ENCODE measurements at places on chromosomes 5 and 9. TPM values are rescaled to one million over a fixed set of nuclear protein-coding genes. Genes with fewer than 3 reads are reported as not detected.

DNA sequence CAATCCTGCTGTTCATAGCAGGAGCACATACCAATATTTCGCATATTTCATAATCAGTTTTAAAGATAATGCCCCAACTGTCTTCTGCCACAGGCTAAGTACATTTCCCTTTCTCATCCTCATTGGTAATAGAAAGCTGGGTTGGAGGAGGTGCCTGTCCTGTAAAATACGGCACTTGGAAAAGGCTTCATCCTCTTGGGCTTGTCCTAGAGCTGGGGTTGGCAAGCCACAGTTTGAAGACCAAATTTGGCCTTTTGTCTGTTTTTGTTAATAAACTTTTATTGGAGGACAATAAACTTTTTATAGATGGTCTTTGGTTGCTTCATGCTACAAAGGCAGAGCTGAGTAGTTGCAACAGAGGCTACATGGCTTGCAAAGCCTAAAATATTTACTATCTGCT, 997.8 kb upstream of the CDH18 start:
- no peaks in the 10 kb centered on the region for H3K4me1 ChIP-seq
- H3K4me3 ChIP-seq, result no peak overlapping the region
- DNase-seq, result no peak
- no peaks in the 10 kb centered on the region for H3K36me3 ChIP-seq
- no peak overlapping the region for H3K27ac ChIP-seq

GRCh38 chr5:63029891-63030290, 451.3 kb downstream of the LRRC70 start:
- no peaks in the 10 kb centered on the region for H3K4me1 ChIP-seq
- H3K36me3 ChIP-seq, result no peaks in the 10 kb centered on the region
- DNase-seq, result no peak
- H3K4me3 ChIP-seq, result no peak overlapping the region

DNA sequence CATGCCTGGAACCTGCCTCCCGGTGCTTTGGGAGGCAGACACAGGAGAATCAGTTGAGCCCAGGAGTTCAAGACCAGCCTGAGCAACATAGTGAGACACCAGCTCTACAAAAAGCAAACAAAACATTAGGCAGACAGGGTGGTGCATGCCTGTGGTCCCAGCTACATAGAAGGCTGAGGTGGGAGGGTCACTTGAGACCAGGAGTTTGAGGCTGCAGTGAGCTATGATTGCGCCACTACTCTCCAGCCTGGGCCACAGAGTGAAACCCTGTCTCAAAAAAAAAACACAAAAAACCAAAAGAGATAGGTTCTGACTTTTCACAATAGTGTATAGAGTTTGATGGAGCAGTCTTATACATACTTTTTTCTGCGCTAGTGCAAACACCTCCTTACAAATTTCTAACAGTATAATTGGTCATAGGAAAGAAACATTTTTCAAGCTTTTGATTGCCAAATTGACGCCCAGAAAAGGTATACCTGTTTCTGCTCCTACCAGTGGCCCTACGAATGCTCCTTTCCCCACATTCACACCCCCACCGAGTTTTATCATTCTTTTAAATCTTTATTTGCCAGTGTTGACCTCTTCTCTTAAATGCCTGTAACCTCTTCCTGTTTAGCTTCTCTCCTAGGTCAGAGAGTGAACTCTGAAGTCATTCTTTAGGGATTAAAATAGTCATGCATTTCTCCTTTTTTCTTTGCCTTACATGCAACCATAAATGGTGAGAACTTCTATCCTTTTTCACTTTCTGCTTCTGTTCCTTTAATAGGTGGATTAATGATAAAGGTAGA, 7.5 kb downstream of the DOCK8 start:
- H3K4me1 ChIP-seq, result no peaks in the 10 kb centered on the region
- no peak for DNase-seq
- H3K4me3 ChIP-seq, result no peak overlapping the region

ADGRV1 gene
- 1.4 TPM for total RNA-seq

GRCh38 chr5:97208184-97208713, 25.2 kb upstream of the RIOK2 start:
- H3K4me3 ChIP-seq, result no peak overlapping the region
- no peaks in the 10 kb centered on the region for H3K27me3 ChIP-seq
- H3K36me3 ChIP-seq, result no peaks in the 10 kb centered on the region
- no peak overlapping the region for H3K27ac ChIP-seq
- no peak for DNase-seq
- no peaks in the 10 kb centered on the region for H3K4me1 ChIP-seq

- H3K27me3 ChIP-seq, result no peaks in the 10 kb centered on the region
- no peak overlapping the region for H3K27ac ChIP-seq
- H3K4me1 ChIP-seq, result no peaks in the 10 kb centered on the region
- no peak for DNase-seq
- H3K4me3 ChIP-seq, result no peak overlapping the region
Measured at GRCh38 chr5:157204765-157205164, 24.1 kb downstream of the ITK start.

SH2D3C gene
- 11.5 TPM for total RNA-seq

DNA sequence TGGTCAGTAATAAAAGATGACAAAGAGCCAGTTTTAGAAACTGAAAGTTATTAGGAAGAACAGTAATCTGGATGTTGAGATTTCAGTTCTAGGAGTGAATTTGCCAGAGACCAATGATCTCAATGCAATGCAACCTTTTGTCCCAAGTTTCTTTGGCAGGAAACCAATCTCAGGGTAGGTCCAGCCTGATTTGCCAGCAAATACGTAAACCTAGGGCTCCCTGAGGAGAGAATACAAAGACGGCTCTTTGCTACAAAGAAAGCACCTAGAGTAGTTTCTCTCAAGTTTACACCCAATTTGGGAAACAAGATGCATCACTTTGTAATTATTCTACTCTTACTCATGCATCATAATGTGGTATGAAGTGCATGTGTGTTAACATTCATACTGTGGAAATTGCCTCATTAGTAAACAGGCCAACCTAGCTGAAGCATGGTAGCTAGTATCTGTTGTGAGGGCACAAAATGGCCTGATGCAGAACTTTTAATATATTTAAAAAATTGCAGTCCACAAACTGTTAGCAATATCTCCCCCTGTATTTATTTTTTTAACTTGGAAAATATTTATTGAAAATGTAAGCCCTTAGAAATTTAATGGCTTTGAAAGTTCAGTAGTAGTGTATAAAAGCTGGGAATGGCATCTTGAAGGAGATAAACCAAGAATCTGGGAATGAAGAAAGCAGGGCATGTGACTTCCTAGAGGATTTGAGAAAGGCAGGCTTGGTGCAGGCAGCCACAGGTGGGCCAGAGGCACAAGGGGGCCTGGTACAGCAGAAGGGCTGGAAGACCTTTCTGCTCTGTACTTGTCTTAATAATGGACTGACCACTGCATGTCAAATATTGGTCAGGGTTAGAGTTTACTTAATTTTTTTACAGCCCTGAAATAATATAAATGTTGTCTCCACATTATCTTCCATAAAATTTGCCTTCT, 59.5 kb downstream of the MAST4 start:
- H3K4me1 ChIP-seq, result peaks cover 11% of the 10 kb centered on the region
- no peak overlapping the region for H3K27ac ChIP-seq
- no peak for DNase-seq
- H3K27me3 ChIP-seq, result no peaks in the 10 kb centered on the region
- no peak overlapping the region for H3K4me3 ChIP-seq

GRCh38 chr5:94849324-94849723, 230.9 kb downstream of the SLF1 start:
- H3K4me3 ChIP-seq, result no peak overlapping the region
- H3K27ac ChIP-seq, result no peak overlapping the region
- H3K27me3 ChIP-seq, result no peaks in the 10 kb centered on the region
- H3K36me3 ChIP-seq, result no peaks in the 10 kb centered on the region

DNA sequence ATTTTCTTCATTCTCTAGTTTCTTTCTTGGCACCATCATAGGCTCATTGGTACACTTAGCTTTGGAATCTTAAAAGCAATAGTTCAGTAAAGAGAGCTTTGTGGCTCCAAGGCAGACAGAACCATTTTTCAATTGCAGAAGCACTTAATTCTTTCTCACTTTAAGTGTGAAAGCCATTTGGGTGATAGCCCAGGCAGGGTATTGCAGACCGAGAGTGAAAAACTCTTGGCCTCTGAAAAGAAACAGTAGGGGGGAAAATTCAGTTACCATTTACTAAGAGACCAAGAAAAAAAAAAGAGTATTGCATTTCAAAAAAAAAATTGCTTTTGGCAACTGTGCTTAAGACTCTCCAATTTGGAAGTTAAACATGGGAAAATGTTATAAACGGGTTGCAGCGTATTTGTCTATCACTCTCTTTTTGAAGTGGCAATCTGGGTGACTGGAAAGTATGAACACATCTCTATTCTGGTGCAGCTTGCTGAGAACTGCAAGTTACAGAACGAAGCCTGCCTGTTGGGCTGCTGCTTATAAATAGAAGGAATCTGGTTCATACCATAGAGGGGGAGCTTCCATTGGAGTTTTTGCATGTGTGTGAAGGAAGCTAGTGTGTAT, 170.5 kb downstream of the TLE4 start:
- H3K36me3 ChIP-seq, result no peaks in the 10 kb centered on the region
- H3K4me1 ChIP-seq, result peaks cover 6% of the 10 kb centered on the region
- H3K4me3 ChIP-seq, result no peak overlapping the region
- H3K27me3 ChIP-seq, result no peaks in the 10 kb centered on the region
- no peak for DNase-seq

DNA sequence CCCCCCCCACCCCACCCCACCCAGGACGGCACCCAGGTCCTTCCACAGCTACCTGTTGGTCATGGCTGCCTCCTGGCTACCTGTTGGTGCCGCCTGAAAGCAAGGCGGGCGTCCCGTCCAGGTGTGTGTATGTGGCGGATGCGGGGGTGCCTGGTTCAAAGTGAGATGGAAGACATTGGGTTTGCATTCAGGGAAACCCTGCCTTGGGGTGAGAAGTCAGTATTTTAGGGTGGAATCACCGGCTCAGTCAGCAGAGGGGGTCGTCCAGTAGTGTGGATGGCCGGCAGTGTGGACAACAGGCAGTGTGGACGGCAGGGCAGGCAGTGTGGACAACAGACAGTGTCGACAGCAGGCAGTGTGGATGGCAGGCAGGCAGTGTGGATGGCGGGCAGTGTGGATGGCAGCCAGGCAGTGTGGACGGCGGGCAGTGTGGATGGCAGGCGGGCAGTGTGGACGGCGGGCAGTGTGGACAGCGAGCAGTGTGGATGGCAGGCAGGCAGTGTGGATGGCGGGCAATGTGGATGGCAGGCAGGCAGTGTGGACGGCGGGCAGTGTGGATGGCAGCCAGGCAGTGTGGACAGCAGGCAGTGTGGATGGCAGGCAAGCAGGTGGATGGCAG, 28.0 kb downstream of the NKD2 start:
- no peaks in the 10 kb centered on the region for H3K36me3 ChIP-seq
- no peaks in the 10 kb centered on the region for H3K4me1 ChIP-seq
- DNase-seq, result no peak

DNA sequence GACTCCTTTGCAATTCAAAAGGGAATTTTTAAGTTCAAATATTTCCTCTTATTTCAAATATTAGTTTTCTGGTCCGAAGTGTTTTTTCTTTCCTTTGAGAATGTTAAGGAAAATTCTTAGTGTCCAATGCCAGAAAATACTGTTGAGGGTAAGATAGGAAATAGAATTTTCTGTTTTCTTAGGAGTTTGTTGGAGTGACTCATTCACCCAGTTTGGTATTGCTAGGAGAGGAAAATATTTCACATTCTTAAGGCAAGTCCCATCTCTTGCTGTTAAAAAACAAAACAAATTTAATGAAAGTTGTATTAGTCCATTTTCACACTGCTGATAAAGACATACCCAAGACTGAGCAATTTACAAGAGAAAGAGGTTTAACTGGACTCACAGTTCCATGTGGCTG, 349.2 kb upstream of the ADAMTSL1 start:
- no peak for DNase-seq
- no peak overlapping the region for H3K4me3 ChIP-seq
- no peaks in the 10 kb centered on the region for H3K27me3 ChIP-seq
- no peaks in the 10 kb centered on the region for H3K36me3 ChIP-seq
- H3K27ac ChIP-seq, result no peak overlapping the region

ROPN1L gene
- total RNA-seq, result not detected

KCTD16 gene
- total RNA-seq, result 0.04 TPM

DNA sequence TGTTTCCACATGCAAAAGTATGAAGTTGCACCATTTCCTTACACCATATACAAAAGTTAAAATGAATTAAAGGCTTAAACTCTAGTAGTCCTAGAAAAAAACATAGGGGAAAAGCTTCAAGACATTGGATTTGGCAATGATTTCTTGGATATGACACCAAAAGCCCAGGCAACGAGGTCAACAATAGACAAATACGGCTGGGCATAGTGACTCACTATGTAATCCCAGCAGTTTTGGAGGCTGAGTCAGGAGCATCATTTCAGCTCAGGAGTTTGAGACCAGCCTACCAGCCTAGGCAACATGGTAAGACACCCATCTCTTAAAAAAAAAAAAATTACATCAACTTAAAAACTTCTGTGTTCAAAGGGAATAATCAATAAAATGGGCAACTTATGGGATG, 30.9 kb upstream of the SREK1 start:
- H3K4me3 ChIP-seq, result no peak overlapping the region
- no peak for DNase-seq
- no peaks in the 10 kb centered on the region for H3K4me1 ChIP-seq
- no peak overlapping the region for H3K27ac ChIP-seq
- H3K27me3 ChIP-seq, result no peaks in the 10 kb centered on the region

GRCh38 chr5:172524573-172525021, 70.3 kb upstream of the SH3PXD2B start:
- no peak overlapping the region for H3K4me3 ChIP-seq
- no peaks in the 10 kb centered on the region for H3K4me1 ChIP-seq
- no peaks in the 10 kb centered on the region for H3K27me3 ChIP-seq

STPG3 gene
- total RNA-seq, result not detected

DNA sequence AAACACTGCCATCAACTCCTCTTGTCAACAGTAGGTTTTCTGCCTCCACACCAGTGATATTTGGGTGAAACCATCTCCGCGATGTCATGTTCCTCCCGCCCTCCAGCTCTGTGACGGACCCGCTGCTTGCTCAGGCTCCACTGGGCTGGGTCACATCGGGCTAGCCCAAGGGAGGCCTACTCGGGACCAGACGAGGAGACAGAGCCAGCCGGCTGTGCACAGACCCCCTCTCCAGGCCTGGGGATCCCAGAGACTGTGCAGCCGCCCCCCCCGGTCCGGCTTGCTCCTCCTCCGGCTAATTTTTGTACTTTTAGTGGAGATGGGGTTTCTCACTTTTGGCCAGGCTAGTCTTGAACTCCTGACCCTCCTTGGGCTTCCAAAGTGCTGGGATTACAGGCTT, 202.4 kb upstream of the PRDM9 start:
- H3K4me1 ChIP-seq, result no peaks in the 10 kb centered on the region
- H3K36me3 ChIP-seq, result no peaks in the 10 kb centered on the region

GRCh38 chr9:127130661-127131538, 8.5 kb upstream of the ANGPTL2 start:
- peak; percentile 86 for DNase-seq
- H3K4me1 ChIP-seq, result peaks cover 3% of the 10 kb centered on the region
- H3K4me3 ChIP-seq, result no peak overlapping the region
- H3K27me3 ChIP-seq, result no peaks in the 10 kb centered on the region
- H3K36me3 ChIP-seq, result no peaks in the 10 kb centered on the region

- H3K36me3 ChIP-seq, result no peaks in the 10 kb centered on the region
- no peak for DNase-seq
- no peaks in the 10 kb centered on the region for H3K27me3 ChIP-seq
- H3K27ac ChIP-seq, result no peak overlapping the region
- H3K4me1 ChIP-seq, result no peaks in the 10 kb centered on the region
Measured at GRCh38 chr5:178986326-178986960, 8.7 kb downstream of the GRM6 start.

GRCh38 chr9:97390791-97391406, 21.0 kb upstream of the TDRD7 start:
- H3K4me3 ChIP-seq, result no peak overlapping the region
- no peaks in the 10 kb centered on the region for H3K36me3 ChIP-seq
- H3K27ac ChIP-seq, result no peak overlapping the region
- DNase-seq, result no peak
- peaks cover 8% of the 10 kb centered on the region for H3K4me1 ChIP-seq
- no peaks in the 10 kb centered on the region for H3K27me3 ChIP-seq

JMY gene
- total RNA-seq, result 13.6 TPM

All from right atrium auricular region (tissue), 2 donors.